Ascending aorta (tissue), 2 donors: ENCODE measurements at places on chromosomes 1 and 21.

DNA sequence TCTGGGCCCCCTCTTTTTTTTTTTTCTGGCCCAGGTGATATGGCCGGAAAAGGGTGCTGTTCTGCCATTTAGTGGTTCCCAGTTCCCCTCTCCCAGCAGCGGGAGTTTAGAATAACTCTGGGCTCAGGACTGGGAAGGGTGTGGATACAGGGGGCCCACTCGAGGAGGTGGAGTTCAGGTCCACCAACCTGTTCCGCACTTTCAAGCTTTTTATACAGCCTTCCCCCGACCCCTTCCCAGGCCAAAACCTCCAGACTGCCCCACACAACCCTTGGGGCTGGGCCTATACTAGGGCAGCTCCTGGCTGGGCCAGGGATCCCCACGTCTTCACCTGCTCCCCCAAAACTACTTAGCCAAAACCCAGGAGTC, 402 bp downstream of the PLEKHG5 start:
- no peak for DNase-seq

DNA sequence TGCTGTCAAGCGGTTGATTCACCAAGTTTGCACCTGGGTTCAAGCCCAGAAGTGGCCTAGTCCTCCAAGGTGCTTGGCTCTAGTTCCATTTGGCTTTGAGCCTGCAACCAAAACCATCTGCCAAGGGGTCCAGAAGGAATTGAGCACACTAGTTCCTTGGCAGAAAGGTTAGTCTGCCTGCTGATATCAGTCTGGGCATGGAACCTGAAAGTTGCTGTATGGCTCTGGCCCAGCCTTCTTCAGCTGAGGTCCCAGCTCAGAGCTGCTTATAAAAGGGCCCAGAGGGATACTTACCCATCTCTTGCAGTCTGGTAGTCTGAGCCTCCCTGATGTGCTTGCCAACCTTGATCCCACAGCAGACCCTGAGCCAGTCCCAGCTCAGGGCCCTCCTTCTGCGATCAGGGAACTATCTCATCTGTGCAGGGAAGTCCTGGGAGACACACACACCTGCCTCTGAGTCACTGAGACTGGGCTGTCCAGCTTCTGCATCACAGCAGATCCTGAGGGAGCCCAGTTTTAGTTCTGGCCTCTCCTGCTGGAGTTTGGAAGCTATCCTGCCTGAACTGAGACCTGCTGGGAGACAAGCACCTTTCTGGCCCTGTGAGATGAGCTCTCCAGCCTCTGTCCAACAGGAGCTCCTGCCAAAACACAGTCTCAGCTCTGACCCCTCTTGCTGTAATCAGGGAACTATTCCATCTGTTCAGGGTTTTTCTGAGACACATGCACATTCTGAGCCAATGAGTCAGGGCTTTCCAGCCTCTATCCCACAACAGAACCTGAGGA, 75.8 kb downstream of the CTH start:
- no peak for DNase-seq

- DNase-seq = no peak
Measured at GRCh38 chr21:17789069-17789468, 30.1 kb downstream of the C21orf91 start.

GRCh38 chr1:117142200-117142599, 20.7 kb upstream of the TRIM45 start:
- no peak for DNase-seq

DNA sequence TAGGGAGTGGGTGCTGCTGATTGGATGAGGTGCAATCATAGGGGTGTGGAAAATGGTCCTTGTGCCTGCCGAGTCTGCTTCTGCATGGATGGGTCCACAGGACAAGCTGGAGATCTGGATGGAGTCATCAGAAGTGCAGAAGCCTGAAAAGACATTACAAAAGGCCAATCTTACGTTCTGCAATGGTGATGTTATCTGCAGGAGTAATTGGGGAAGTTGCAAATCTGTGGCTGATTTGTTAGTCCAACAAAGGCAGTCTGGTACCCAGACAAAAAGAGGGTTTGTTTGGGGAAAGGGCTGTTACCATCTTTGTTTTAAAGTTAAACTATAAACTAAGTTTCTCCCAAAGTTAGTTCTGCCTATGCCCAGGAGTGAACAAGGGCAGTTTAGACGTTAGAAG, 166.5 kb downstream of the PGBD5 start:
- DNase-seq = no peak

DNA sequence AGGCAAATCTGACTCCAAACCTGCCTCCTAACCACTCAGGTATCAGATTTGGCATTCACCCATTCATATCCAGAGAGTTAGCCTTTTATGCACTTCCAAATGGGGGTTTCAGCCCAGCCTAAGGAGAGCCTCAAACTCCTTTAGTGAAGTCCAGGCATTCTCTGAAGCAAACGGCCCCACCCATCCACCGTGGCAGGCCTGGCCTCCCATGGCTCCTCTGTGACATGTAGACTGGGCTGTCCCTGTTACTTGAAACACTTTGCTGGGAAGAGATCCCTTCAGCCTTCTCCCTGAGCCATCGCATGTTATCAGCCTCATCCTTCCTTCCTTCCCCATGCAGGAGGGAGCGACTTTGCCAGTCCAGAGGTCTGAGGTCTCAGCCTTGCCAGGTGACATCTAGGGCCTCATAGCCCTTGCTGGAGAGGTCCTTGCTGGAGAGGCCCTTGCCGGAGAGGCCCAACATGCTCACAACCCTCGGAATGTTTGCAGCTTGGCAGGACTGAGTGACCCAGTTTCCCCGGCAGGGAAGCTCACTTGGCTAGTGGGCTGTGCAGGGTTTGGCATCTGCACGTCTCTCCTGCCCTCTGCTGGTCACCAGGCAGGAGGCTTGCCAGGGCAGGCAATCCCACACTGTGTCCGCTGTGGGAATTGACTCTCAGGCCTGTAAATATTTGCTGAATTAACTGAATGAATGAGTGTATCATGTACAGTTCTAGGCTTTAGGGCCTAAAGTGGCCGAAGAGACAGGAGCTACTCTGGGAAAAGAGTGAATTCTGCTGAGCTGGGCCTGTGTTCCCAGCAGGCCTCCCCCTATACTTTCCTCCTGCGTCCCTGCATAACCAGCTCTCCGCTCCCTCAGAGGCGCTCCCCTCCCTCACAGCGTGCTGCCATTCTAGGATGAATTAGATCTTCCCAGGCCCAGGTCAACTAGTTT, 26.7 kb upstream of the RBM15 start:
- DNase-seq = peak; percentile 26

GRCh38 chr1:165456114-165456513, 11.2 kb upstream of the RXRG start:
- no peak for DNase-seq

DNA sequence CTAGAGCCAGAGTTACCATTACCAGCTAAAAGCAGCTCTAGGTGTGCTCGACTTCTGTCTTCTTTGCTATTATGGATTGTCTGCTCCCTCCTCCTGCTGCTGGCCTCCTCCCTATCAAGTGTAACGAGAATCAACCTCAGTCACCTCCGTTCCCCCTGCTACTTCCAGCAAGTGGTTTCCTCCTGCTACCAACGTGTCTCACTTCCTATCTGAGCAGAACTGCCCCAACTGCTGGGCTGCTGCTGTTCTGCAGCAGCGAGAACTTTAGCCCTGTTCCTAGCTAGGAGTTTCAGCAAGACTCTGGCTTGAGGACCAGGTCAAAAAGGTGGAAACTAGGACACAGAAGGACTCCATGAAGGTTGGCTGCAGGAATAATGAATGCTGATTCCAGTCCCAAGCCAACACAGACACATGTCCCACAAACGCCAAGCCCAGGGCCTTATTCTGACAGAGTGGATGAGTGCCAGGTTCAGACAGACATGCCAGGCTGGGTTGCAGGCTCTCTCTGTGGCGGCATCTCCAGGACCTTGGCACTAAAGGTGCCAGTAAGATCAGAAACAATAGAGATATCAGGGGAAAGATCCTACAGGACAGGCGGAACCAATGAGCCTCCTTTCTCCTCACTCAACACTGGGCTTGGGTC, 46.9 kb downstream of the CD34 start:
- DNase-seq = peak; percentile 63

DNA sequence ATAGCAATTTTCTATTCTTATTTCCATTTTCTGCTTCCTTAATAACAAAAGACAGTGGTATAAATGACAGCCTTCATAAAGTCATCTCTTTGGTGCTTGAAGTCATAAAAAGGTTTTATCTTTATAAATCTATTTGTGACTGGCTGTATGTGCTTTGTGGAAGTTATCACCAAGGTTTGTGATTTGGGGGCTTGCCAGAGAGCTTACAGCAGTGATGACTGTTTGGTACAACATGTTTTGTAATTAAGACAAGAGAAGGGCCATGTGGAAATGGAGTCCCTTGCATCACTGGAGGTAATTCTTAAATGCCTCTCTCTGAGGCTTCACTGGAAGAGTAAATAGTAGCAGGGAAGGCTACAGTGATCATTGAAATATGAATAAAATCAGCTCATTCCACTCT, 2.7 kb downstream of the SLC35F3 start:
- DNase-seq = no peak

- DNase-seq = no peak
Measured at GRCh38 chr1:42034426-42034825, 115.7 kb upstream of the HIVEP3 start.

GRCh38 chr1:178684542-178685000, 40.5 kb upstream of the RALGPS2 start:
- DNase-seq = no peak

DNA sequence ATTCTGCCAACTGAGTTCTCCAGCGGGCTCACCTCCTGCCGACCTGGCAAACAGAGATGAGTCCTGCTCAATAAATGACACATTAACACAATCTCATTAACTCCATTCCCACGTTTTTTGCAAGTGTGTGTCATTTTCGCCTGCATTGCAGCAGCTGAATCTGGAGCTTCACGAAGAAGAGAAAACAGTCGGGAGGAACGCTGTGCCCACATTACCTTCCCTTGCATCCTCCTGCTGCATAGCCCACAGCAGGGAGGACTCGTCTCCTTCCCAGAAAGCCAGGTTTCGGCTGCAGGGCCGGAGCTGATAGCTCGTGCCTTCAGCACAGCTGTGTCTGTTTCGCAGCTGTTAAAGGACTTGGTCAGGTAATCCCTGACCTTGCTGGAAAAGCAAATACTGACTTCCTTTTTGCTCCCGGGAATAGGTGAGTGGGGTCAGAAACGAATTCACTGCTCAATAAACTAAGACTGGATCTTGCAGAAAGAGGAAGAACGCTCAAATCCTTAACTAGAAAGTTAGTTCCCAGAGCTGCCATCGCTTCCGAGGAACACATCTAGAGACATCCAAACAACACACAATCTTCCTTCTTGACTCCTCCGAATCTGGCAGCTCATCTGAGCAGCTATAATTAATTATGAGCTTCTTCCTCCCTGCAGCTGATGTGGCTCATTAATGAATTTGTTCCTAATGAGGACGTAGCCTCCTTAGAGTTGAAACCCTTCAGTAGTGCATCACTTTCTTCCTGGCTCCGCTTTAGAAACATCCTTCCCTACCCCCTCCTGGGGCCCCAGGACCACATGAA, 33.0 kb downstream of the KANK4 start:
- no peak for DNase-seq

DNA sequence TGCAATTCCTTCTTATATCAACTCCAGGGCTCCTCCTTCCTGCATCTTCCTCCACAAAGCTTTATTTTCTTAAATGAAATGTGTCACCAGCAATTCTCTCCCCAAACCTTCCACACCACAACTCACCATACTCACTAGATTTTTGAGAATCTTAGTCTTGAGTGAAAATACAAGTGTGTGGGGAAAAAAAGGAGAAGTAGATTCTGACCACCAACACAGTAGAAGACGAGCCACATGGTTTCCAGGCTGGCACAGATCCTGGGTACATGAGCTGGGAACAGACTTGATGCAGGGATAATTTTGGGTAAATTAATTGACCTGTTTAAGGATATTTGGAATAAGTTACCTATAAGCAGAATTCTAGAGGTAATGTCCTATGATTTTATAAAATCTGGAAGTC, 72.8 kb upstream of the KCNJ15 start:
- DNase-seq = no peak

GRCh38 chr1:212652609-212653008, 44.0 kb downstream of the ATF3 start:
- DNase-seq = no peak

DNA sequence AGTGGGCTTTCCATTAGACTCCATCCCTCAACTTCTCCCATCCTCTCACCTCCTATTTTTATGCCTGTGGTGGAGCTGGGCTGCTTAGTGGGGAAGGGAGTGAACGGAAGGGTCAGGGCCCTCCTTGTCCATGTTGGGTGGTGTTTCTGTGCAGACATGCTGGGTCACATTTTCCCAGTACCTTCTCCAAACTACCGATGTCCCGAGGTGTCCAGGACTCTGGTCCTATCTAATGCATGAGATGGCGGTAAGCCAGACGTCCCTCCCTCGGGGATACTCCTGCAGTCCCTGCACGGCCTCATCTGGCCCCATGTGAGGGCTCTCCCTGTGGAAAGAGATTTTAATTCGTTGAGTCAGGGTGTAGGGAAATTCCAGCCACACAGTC, 61.0 kb downstream of the OBSCN start:
- no peak for DNase-seq

DNA sequence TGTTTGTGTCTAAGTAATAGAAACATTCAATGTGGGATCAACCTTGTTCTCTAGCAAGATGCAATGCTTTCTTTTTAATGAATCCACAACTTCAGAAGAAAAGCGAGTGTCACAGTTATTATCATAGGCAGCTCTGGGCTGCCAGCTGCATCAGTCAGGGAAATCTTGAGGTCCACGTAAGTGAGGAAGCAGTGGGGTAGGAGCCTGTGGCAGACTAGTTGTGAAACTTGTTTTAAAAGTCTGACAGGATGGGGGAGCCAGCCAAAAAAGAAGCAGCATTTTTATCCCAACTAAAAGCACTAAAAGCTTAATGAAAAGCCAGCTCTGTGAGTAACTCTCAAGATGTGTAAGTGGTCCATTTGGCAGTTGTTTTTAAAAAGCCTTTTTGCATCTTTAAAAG, 113.1 kb downstream of the ZNF326 start:
- no peak for DNase-seq

- no peak for DNase-seq
Measured at GRCh38 chr1:49051647-49052046, 275.0 kb upstream of the BEND5 start.

DNA sequence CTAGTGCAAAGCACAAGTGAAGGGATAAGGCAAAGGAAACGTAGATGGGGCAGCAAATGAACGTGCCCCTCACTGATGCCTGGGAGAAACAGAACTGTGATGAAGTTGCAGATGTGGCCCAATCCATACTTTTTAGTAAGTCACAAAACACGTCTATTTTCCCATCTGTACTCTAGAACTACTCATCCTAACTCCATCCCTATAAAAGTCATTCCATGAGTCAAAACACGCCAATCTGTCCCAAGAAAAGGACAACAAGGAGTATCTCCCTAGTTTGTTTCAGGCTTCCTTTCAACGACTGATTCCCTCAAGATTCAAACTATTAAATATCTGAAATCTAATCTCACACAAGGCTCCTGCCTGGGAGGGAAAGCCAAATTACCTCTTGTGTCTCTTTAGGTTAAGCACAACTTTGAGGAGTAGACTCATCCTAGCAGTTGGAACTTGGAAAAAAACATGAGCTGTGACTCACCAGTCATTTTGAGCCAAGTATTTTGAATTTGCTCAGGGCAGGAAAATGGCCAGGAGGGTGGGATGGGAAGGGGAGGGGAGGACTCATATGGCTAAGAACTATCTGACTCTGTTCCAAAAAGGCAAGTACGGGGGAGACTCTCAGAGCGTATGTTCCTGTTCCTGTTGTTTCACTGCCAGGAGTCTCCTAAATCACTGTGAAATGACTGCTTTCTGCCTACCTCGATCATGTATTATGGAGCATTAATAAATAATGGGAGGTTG, 214.5 kb upstream of the CAMK1G start:
- no peak for DNase-seq
